ENCODE measurements at places on chromosomes 4 and X. TPM values are rescaled to one million over a fixed set of nuclear protein-coding genes. Genes with fewer than 3 reads are reported as not detected.

DNA sequence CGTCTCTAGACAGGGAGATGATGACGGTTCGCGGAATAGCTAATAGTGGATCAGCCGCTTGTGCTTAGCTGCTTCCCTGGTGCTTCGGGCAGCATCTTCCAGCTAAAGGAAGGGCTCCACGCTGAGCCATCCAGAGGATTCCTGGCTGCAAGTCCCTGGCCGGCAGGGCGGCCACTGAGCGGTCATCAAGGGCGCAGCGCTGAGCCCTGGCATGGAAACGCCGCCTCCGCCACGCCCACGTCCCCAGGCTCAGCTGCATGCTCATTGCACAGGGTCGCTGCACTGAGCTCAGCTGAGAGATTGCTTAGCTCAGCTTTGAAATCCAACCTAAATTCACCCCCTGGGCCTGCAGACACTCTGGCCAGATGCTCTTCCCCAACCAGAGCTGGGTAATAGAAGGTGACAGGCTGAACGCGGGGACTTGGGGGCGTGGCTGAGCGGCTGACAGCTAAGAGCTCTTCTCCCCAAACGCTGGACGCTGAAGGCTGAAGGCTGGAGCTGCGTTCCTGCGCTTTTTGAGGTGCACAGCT lies 118.2 kb upstream of the KIT start:
- H3K27ac ChIP-seq, result no peak overlapping the region
- no peaks in the 10 kb centered on the region for H3K27me3 ChIP-seq

- H3K4me1 ChIP-seq, result no peaks in the 10 kb centered on the region
- no peak overlapping the region for H3K27ac ChIP-seq
- no peaks in the 10 kb centered on the region for H3K27me3 ChIP-seq
- H3K4me3 ChIP-seq, result no peak overlapping the region
- no peaks in the 10 kb centered on the region for H3K36me3 ChIP-seq
These were observed 397.0 kb downstream of the GPAT3 start for GRCh38 chr4:83932750-83933391.

GRCh38 chr4:87330761-87331160 lies 8.1 kb upstream of the HSD17B13 start:
- DNase-seq, result no peak
- H3K27ac ChIP-seq, result no peak overlapping the region

DNA sequence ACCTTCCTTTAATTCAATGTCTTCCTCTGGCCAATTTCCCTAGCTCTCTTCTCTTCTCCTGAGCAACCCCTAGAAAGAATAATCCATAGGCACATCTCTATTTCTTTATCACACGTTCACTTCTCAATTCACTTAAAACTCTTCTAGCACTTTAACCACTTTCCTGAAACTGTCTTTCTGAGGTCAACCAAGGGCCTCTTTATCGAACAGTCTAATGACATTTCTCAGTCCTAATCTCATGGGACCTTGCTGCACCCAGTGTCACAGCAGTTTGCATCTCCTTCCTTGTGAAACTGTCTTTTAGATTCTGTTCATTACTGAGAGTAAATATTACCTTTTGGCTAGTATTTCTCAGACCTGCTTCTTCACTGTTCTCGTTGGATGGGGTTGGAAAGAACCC lies 285.3 kb upstream of the RASGEF1B start:
- H3K4me1 ChIP-seq, result no peaks in the 10 kb centered on the region
- no peak for DNase-seq
- H3K4me3 ChIP-seq, result no peak overlapping the region
- H3K27me3 ChIP-seq, result no peaks in the 10 kb centered on the region

DNA sequence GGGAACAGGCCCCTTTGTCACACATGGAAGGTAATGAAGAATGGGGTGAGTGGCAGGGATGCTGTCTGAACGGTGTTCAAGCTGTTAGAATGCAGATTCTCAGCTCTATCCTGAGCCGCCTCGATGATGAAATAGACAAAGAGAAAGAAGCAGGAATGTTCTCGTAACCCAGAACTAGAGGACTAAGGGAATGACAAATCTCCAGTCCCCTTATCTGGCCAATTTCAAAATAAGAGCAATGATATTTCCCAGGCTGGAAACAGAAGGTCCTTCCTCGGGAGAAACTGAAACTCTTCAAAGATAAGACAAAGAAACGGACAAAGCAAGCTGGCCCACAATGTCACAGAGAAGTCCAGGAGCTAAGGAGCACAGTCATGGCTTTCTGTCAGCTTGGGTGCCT lies 29.5 kb upstream of the MTNR1A start:
- H3K36me3 ChIP-seq, result peaks cover 9% of the 10 kb centered on the region
- H3K27ac ChIP-seq, result no peak overlapping the region
- no peak overlapping the region for H3K4me3 ChIP-seq
- no peaks in the 10 kb centered on the region for H3K4me1 ChIP-seq
- H3K27me3 ChIP-seq, result no peaks in the 10 kb centered on the region

DNA sequence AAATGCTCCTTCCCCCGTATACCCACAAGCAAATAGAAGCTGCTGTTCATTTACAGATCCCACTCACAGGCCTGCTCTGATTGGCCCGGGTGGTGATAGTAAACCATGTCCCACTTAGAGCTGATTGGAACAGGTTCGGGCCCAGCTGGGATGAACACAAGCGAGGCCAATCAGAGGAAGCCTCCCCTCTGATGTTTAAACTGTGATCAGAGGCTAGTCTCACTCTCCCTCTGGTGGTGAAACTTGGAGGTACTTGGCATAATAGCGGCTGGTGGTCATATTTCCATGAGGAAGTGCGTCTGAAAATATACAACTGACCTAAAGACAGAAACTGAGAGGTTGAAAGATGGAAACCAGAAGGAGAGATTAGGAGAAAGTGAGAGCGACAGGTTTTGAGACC lies 51.5 kb upstream of the TRPC3 start:
- no peak overlapping the region for H3K27ac ChIP-seq
- H3K4me3 ChIP-seq, result no peak overlapping the region
- no peak for DNase-seq
- no peaks in the 10 kb centered on the region for H3K27me3 ChIP-seq
- no peaks in the 10 kb centered on the region for H3K36me3 ChIP-seq

- H3K27ac ChIP-seq, result peak overlapping the region; percentile 93
- peaks cover 7% of the 10 kb centered on the region for H3K4me1 ChIP-seq
- H3K27me3 ChIP-seq, result no peaks in the 10 kb centered on the region
- H3K36me3 ChIP-seq, result no peaks in the 10 kb centered on the region
These were observed 66.3 kb upstream of the MSN start for GRCh38 chrX:65601126-65601525.

DNA sequence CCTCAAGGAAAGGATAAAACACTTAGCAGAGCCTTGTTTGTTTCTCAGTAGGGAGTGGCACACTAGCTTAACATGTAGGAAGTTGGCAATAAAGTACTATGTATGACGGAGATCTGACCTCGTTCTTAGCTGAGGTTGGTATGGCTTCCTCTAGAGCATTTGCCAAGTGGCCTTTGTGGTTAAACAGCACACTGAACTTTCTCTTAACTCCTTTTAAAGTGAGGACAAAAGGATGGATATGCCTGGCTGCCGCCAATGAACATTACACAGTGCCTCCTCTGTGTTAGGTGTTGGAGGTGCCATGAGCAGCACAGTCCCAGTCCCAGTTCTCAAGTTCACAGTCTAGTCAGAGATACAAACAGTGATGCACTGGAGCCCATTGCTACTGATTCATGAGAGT lies 54.4 kb downstream of the VGLL1 start:
- no peak overlapping the region for H3K27ac ChIP-seq
- H3K4me3 ChIP-seq, result no peak overlapping the region
- no peaks in the 10 kb centered on the region for H3K4me1 ChIP-seq
- no peak for DNase-seq
- no peaks in the 10 kb centered on the region for H3K36me3 ChIP-seq

GRCh38 chrX:110120025-110120424 lies 117.1 kb downstream of the TMEM164 start:
- H3K27me3 ChIP-seq, result no peaks in the 10 kb centered on the region
- peak overlapping the region; percentile 57 for H3K27ac ChIP-seq
- peak; percentile 62 for DNase-seq
- no peaks in the 10 kb centered on the region for H3K36me3 ChIP-seq

The SERTM2 gene
- not detected for total RNA-seq

The TMPRSS11D gene
- not detected for total RNA-seq

The MAGEA8 gene
- not detected for total RNA-seq

The MAGEB17 gene
- 0.33 TPM for total RNA-seq

The ASB12 gene
- not detected for total RNA-seq

The LINC00632 gene
- 42.6 TPM for total RNA-seq

The FGF13 gene
- 5.5 TPM for total RNA-seq

The SCML1 gene
- 5.3 TPM for total RNA-seq

The HPGD gene
- total RNA-seq, result 2.9 TPM
